Right ventricle myocardium inferior (tissue), 1 donor: ENCODE measurements at places on chromosomes 12 and 14. TPM values are rescaled to one million over a fixed set of nuclear protein-coding genes. Genes with fewer than 3 reads are reported as not detected.

GRCh38 chr12:2306735-2307134 lies 253.9 kb downstream of the CACNA1C start:
- no peak for DNase-seq

DNA sequence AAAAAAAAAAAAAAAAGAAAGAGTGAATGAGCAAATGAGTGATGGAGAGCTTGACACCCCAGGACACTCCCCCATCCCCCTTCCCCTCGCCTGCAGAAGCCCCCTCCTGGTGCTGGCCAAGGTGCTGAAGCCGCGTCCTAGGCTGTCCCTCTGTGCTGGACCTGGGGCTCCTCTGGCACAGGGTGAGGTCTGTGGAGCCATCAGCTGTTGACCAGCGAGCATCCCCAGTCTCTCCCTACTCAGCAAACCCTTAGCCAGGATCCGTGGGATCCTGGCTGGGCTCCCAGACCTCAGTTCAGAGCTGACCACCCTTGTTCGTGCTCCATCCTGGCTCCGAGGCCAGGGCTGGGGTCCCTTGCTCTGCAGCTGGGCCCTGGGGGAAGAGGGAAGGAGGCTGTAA lies 5.4 kb upstream of the KIF26A start:
- DNase-seq, result no peak

DNA sequence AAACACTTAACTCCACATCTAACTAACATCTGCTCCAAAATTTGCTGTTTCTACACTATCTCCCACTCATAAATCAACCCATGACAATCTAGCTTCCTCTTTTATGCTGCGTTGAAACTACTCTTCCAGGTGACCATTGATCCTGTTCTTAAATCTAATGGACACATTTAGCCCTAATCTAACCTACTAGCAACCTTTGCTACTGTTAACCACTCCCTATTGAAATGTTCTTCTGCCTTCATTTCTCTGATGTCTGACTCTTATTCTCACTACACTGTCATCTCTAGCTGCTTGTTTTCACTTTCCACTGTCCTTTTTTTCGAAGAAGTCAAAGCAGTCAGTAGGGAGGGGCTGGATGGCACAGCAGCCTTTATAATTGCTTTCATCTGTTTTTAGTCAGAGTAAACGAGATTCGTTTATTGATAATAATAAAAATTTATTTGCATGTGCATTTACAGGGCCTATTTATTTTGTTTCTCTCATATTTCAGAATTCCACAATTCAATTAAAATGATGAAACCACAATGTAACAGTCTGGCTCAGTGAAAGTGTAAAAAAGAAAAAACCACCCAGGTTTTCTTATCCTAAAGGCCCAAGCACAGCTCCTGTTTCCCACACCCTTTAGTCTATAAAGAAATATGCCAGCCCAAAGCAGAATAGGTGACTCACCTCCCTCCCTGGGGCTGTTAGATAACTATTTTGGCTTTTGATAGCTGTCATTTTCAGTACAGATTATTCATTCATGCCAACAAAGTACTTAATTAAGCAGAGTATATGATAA lies 44.9 kb downstream of the ATP2B1 start:
- DNase-seq, result no peak

GRCh38 chr14:39395555-39396254 lies 36.5 kb downstream of the FBXO33 start:
- no peak for DNase-seq

DNA sequence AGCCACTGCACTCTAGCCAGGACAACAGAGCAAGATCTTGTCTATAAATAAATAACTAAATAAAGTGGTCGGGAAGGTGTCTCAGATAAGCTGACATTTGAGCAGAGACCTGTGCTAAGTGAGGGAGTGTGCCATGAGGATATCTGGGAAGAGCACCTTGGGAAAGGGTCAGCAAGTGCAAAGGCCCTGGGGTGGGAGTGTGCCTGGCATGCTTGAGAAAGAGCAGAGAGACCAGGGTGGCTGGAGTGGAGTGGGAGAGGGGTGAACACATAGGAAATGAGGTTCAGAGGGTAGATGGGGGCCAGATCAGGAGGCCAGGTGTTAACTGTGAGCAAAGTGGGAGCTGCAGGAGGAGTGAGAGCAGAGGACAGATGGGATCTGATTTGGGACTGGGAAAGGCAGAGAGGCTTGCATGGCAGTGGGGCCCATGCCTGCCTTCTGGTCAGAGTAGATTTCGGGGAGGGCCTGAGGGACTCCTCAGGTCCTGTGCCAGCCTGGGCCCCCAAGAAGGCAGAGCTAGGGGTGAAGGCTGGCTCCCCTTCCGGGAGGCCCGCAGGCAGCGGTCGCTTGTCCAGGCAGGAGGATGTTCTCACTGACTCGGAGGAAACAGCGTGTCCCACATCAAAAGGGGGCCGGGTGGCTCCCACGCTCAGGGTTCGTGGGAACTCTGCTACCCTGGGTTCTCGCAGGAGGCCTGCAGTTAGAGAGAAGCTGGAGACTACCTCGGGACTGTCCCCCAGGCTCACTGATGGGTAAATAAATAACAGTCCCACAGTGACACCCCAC lies 32.6 kb downstream of the DTX1 start:
- no peak for DNase-seq

DNA sequence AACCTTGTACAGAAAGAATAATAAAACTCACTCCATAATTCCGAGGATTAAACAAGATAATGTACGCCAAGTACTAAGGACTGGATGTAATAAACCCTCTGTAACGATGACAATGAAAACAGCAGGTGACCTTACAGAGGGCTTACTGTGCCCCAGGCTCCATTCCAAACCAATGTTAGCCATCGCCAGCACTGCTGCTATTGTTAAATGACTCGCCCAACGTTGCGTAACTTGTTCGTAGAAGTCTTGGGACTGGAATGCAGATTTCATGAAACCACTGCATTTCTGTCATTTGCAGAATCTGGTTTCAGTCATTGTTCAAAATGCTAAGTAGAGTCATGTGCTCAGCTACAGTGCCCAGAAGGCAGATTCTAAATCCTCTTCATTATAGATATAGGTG lies 728 bp upstream of the STON2 start:
- no peak for DNase-seq

- DNase-seq, result no peak
Observed at GRCh38 chr14:75231320-75231719, 47.3 kb upstream of the FOS start.

GRCh38 chr12:13088496-13088895 lies 15.0 kb downstream of the GSG1 start:
- DNase-seq, result no peak

DNA sequence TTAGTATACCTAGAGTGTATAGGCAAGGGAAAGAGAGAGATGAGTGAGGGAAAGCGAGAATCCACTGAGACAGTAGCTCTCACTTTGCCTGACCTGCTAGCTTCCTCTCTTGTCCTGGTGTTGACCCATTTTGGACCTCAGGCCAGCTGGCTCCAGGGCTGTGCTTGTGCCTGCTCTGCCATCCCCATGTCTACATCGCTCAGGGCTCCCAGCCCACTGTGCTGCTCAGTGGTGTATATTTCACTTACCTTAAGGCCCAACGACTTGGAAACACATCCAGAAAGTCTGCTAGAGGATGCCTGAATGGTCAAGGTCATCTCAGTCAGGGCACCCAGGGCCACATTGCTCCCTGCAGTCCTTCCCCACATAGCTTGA lies 964 bp upstream of the SERPINA4 start:
- DNase-seq, result no peak

DNA sequence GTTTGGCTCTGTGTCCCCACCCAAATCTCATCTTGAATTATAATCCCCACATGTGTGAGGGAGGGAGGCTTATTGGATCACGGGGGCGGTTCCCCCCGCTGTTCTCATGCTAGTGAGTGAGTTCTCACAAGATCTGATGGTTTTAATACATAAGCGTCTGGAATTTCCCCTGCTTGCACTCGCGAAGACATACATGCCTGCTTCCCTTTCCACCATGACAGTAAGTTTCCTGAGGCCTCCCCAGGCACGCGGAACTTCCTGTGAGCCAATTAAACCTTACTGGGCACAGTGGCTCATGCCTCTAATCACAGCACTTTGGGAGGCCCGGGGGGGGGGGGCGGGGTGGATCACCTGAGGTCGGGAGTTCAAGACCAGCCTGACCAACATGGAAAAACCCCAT lies 60.8 kb downstream of the R3HDM2 start:
- DNase-seq, result no peak

GRCh38 chr12:25992026-25992782 lies 33.7 kb downstream of the RASSF8 start:
- no peak for DNase-seq

DNA sequence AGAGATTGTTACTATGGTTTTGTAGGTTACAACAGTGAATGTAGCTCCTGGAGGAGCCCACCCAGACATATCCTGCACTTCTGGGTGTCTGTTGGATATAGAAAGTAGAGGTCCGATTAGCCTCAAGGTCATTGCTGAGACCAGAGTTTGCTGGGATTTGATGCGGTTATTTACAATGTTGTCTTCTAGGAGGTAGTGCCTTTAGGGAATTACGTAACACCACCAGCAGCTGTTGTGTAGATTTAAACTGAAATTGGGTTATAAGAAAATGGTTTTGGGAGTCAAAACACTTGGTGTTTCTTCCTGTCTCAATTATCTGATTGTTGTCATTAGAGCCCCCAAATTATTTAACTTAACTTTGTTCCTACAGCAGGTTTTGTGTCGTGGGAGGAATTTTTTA lies 225.3 kb upstream of the PELI2 start:
- DNase-seq, result no peak

DNA sequence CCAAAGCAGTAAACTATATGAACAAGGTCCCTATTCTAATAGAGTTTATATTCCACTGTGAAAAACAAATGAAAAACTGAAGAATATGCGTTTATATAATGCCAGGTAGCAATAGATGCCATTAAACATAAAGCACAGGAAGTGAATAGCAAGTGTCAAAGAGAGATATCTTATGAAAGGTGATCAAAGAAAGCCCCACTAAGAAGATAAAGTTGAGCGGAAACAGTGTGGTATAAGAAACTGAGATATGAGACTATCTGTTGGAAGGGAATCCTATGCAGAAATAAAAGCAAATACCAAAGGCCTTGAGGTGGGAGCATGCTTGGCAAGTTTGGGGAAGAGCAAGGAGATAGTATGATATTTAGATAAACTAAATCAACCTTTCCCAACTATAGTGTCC lies 123.1 kb upstream of the FAR2 start:
- no peak for DNase-seq

GRCh38 chr14:68535404-68536017 lies 257.4 kb downstream of the ZFP36L1 start:
- no peak for DNase-seq

DNA sequence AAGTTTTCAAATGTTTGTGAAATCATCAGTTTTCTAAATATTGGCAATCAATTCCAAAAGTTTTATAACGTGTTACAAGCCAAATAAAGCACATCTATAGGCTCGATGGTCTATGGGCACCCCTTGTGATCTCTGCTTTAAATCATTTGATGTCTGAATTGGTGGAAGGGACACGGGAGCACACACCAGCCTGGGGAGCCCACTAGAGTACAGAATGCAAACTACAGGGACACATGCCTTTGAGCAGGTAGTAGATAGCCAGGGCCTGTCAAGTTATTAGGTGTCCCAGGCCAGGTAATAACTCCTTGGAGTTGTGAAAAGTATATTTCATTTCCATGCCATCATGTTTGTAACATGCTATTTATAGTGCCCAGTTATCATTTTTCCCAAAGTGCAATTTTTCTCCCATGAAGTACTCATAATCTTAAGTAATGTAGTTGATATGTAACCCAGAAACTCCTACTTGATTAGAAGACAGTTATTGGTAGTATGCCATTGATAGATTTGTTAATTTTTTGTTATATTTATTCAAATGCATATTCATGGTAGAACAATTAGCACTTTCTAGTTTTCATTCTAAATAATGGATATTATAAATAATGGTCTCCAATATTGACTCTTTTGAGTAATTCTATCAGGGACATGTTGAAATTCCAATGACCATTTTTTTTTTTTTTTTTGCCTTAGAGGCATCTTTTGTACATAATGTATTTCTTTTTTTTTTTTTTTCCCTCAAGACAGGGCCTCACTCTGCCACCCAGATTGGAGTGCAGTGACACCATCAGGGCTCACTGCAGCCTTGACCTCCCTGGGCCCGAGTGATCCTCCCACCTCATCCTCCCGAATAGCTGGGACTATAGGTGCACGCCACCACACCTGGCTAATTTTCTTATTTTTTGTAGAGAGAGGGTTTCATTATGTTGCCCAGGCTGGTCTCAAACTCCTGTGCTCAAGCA lies 96.9 kb upstream of the FGD4 start:
- peak; percentile 57 for DNase-seq

DNA sequence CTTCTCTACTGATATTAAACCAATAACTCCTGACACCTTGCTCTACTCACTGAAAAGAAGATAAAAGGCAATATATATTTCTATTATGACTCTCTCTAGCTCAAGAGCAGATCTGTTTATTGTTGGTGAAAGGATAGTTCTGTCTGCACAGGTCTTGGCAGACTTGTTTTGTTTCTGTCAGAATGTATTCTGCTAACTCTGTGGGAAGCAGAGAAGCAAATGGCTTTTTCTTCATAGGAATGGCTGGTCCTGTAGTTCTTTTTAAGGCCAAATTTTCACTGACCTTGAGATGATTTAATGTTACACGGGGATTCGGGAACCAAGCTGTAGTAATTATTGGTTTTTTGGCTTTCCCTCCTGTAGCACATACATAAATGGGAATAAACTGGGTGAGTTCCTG lies 512.1 kb downstream of the DIO2 start:
- DNase-seq, result no peak

DNA sequence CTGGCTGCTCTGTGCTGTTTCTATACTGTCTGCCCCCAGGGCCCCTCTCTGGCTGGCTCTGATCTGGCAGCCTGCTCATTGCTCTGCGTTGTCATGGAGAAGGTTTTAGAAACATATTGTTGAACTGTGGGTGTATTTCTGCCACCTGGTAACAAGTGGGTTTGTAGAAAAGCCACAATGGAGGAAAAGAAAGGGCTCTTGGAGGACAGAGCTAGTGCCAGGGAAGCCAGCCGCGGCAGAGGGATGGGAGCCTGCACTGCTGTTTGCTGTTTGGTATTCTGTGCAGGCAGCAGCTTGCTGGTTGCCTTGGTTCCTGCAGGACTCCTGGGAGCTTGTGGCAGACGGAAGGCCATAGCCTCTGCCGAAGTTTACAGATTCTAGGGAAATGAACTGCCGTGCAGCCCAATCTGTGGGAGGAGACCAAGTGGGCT lies 15.1 kb downstream of the CCDC177 start:
- DNase-seq, result no peak

GRCh38 chr12:7374423-7375144 lies 69.4 kb downstream of the CD163L1 start:
- peak; percentile 75 for DNase-seq

DNA sequence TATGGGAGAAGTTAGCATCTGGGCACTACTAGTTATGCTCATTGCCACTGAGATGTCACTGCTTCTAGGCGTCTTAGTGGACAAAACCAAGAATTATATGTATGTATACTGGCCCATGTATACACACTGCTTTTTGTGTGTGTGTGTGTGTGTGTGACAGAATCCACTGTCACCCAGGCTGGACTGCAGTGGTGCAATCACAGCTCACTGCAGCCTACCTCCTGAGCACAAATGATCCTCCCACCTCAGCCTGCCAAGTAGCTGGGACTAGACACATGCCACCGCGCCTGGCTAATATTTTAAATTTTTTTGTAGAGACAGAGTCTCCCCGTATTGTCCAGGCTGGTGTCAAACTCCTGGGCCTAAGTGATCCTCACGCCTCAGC lies 25.2 kb downstream of the LIMA1 start:
- no peak for DNase-seq

The OAS1 gene
- 6.1 TPM for total RNA-seq

The CISTR gene
- total RNA-seq, result 1.7 TPM

The ITGA7 gene
- 479 TPM for total RNA-seq

The LLPH gene
- 18.1 TPM for total RNA-seq

The FAM186B gene
- total RNA-seq, result 0.62 TPM

The PPP1R1A gene
- total RNA-seq, result 239 TPM

The MGP gene
- 369 TPM for total RNA-seq

The BMAL2 gene
- 1.2 TPM for total RNA-seq

The FGF23 gene
- total RNA-seq, result not detected

The KRT2 gene
- total RNA-seq, result not detected

The INHBC gene
- total RNA-seq, result not detected
